ENCODE measurements at places on chromosomes 1 and 21.

GRCh38 chr1:36920801-36921405 is 113.4 kb downstream of the GRIK3 start:
- no peak for DNase-seq

- no peak for DNase-seq
These were observed 65.2 kb upstream of the DIP2A start for GRCh38 chr21:46393451-46393940.

GRCh38 chr1:186927884-186928283 is 99.1 kb downstream of the PLA2G4A start:
- no peak for DNase-seq

GRCh38 chr1:221071777-221072176 is 192.5 kb downstream of the HLX start:
- DNase-seq, result no peak

GRCh38 chr21:35529171-35529863 is 480.2 kb upstream of the RUNX1 start:
- peak; percentile 39 for DNase-seq
